ENCODE measurements at places on chromosomes 4 and X.

- DNase-seq, result no peak
These were observed 33.7 kb downstream of the HTT start for GRCh38 chr4:3108211-3108610.

- no peak for DNase-seq
These were observed 93.4 kb downstream of the SLC10A7 start for GRCh38 chr4:146428298-146428697.

DNA sequence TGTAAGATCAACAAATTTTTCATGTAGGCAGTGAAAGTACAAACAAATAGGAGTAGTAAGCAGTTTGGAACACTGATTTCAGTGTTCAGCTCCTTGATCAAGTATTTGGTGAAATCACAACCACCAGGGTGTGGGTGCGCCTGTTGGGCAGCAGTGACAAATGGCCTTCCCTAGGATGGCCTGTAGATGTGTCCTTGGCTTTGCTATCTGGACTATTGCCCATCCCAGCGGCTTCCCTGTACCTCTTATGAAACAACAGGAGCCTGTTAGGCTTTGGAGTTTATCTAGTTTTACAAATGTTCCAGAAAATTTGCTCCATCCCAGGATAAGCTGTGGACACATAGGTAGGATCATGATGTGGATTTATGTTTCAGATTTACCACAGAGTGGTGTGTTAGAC is 216.8 kb upstream of the FAT1 start:
- no peak for DNase-seq

GRCh38 chrX:74383611-74384010 is 37.7 kb upstream of the SLC16A2 start:
- peak; percentile 41 for DNase-seq

GRCh38 chrX:7801711-7802110 is 41.3 kb upstream of the VCX start:
- DNase-seq, result no peak

- no peak for DNase-seq
These were observed at the start of gene TMPRSS11E for GRCh38 chr4:68447201-68447600. TSS of gene TMPRSS11E (plus strand) at chr4:68447463. CDS start at chr4:68447513, 50 bp downstream.

- no peak for DNase-seq
These were observed 100.5 kb downstream of the AREG start for GRCh38 chr4:74545448-74545847.

DNA sequence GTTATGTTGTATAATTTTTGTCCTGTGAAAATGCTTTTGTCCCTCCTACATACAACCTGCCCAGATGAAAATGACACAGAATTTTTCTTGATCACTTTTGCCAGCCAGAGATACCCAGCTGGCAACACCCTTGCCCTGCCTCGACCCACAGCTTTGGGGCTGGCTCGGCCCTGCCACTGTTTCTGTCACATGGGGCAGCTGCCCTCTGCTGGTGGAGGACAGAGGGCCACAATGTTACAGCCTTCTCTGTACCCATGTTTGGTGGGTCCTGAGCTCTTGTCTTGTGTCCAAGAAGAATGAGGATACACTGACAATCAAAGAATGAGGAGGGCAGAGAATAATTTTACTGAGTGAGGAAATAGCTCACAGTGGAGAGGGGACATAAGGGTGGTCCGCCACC is 31.1 kb downstream of the BMP15 start:
- DNase-seq, result no peak

DNA sequence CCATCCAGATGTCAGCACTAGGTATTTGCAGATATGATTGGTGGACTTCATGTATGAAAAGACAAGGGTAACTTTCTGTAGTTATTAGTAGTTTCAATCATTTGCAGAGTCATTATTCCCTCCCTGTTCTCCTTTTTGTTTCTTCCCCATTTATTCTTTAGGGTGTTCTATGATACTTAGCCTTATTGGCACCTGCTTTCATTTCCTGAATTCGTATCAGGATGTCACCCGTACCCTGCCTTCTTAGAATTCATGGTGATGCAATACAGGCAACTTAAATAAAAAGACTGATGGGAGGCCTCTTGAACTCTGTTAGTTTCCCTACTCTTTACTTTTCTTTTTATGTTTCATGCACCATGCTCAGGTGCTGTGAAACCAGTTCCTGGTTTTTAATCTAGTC is 24.2 kb downstream of the MAGED1 start:
- no peak for DNase-seq

GRCh38 chr4:74534121-74534520 is 89.2 kb downstream of the AREG start:
- no peak for DNase-seq

GRCh38 chrX:155966876-155967275 is 30.6 kb upstream of the IL9R start:
- DNase-seq, result no peak

DNA sequence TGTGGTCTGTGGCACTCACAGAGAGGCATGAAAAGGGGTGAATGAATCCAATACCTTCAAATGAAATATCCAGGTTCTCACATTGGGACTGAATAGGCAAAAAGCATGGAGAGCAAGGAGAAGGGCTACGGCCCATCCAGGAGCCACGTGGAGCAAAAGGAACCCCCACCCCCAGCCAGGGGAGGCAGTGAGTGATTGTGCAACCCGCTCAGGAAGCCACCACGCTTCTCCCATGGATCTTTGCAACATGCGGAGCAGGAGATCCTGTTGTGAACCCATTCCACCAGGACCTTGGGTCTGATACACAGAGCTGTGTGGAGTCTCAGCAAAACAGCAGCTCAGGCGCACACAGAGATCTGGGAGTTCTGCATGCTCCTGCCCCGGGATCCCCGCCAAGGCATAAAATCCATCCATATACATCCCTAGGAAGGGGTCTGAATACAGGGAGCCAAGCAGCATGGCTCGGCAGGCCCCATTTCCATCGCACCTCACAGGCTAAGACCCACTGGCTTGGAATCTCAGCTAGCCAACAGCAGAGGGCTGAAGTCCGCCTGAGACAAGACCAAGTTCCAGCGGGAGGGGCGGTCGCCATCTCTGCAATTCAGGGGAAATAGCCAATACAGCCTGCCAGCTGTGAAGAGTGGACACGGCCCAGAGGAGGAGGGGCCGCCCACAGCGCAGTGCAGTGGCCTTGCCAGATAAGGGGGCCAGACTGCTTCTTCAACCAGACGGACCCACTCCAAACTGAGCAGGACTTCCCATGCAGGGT is 80.2 kb downstream of the FGF16 start:
- DNase-seq, result no peak

DNA sequence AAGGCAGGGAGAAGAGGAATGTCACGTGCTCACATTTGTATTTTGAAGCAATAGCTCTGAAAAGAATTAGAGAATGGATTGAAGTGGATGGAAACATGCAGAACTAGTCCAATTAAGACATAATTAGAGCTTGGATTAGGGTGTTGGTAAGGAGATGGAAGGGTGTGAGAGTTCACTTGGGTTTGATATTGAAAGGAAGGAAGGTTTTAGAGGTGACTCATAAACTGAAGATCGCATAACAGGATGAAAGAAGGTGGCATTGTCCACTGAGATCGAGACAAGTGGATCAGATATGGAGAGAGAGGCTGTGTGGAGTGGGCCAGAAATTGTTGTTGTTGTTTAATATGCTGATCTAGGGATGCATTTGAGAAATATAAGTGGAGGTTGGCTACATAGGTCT is 244.0 kb upstream of the SMIM31 start:
- no peak for DNase-seq

DNA sequence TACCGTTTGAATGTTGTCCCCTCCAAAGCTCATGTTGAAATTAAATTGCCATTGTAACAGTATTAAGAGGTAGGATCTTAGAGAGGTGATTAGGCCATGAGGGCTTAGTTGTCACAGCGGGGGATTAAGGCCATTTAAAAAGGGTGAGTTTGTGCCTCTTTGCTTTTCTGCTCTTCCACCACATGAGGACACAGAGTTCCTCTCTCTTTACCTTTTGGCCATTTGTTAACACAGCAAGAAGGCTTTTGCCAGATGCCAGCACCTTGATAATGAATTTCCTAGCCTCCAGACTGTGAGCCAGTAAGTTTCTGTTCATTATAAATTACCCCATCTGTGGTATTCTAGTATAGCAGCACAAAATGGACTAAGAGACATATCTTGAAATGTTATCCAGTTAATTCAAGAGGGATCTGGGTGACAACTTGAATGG is 7.8 kb upstream of the HERC3 start:
- no peak for DNase-seq

DNA sequence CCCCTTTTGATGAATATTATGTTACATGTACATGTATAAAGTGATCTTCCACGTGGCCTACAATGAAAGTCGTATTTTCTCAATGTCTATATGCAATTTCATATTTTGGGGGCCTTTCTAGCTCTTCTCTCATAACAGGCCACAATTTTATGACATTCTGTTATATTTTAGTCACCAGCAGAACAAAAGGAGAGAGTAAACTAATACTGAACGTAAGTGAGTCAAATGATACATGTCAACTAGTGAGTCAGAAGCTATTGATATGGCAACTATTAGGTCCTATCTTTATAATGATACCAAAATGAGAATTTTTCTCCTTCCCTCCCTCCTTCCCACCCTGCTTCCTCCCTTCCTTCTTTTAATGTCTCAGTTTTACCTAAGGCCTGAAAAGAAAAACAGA is 14.4 kb downstream of the GC start:
- DNase-seq, result no peak

- no peak for DNase-seq
These were observed 214.2 kb downstream of the NSUN7 start for GRCh38 chr4:40963897-40964478.

GRCh38 chr4:36709991-36710390 is 428.6 kb downstream of the DTHD1 start:
- DNase-seq, result no peak

- no peak for DNase-seq
These were observed 1.2 kb downstream of the CYTL1 start for GRCh38 chr4:5018096-5018495.

- no peak for DNase-seq
These were observed 80.4 kb downstream of the PDLIM5 start for GRCh38 chr4:94531991-94532789.
